ENCODE measurements at places on chromosomes 3 and 15. TPM values are rescaled to one million over a fixed set of nuclear protein-coding genes. Genes with fewer than 3 reads are reported as not detected.

GRCh38 chr3:46946416-46946815 lies 30.1 kb downstream of the CCDC12 start:
- no peak for DNase-seq

Gene SHF
- 14.3 TPM for total RNA-seq

Gene CCDC9B
- 35.3 TPM for total RNA-seq

Gene SLC12A1
- not detected for total RNA-seq

- DNase-seq, result no peak
Observed at GRCh38 chr15:32636908-32637567, 4.5 kb upstream of the SCG5 start.

- DNase-seq, result no peak
Observed at GRCh38 chr15:59531066-59531675, 80.4 kb upstream of the GCNT3 start.

DNA sequence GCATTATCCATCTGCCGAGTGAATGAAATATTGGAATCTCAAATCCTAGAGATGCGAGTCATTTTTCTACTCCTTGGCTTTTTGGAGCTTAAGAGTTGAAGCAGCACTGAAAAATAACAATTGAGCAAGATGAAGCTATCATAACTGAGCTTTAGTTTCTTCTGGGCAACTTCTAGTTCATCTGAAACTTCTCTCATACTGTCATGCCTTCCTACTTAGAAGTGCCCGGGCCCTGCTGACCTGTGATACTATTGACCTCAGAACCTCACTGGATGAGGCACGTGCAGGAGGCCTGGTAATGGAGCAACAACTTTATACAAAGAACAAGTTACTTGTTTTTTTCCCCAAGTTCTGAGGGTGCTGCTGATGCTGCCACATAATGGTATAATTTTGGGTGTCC lies 48.5 kb upstream of the P3H2 start:
- DNase-seq, result no peak

Gene CKMT1B
- not detected for total RNA-seq

Gene SLC22A14
- not detected for total RNA-seq

GRCh38 chr15:79060175-79060574 lies 30.4 kb downstream of the RASGRF1 start:
- DNase-seq, result no peak

Gene PRSS50
- total RNA-seq, result not detected

Gene SPTSSB
- not detected for total RNA-seq

DNA sequence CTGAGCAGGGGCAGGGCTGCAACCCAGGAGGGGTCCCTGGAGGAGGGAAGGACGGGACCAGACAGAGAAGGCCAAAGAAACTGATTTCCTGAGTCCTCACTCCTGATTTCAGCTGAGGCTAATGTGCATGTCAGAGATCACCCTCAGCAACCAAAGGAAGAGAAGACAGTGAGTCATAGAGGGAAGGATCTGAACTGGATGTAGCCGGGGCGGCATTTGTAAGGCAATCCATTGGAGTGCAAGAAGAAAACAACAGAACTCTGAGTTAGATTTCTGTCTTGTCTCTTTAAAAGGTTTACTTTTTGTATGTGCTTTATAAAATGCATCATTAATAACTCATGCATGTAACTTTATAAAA lies 105.3 kb upstream of the AGBL1 start:
- DNase-seq, result no peak

Measured in Caki2 (cell line).